ENCODE measurements at places on chromosomes 2 and 18.

DNA sequence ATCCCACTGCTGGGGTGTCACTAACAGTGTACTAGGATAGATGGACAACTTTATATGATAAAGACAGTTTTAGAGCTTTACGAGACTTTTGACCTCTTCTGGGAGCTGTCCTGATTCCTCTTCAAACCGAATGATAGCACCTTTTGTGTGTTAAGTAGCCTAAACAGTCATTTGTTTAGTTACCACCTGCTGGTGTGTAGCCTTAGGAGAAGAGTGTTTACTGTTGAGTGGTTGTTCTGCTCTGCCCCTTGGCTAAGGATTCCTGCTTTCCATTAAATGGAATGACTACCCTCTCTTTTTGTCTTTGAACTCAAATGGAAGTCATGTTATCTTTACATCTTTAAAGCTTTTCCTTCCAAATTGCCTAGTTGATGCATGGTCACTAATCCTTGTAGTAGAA is 28.0 kb upstream of the MGAT5 start:
- DNase-seq = no peak

DNA sequence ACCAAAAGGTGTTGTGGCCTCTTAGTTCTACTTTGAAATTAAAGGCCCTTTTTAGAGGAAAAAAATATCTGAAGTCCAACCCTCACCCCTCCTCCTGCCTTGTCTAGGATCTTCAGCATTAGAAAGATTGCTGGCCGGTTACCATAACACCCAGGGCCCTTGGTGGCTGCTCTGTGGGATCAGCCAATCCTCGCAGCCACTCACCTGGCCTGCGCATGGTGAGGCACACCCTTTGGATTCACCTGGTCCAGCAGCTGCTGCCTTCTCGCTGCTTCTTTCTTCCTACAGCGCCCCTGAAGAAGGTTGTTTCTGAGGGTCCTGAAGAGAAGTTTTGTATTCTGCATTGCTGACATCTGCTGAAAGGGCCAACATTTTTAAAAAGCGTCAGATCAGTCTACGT is 25.2 kb downstream of the DYTN start:
- no peak for DNase-seq

DNA sequence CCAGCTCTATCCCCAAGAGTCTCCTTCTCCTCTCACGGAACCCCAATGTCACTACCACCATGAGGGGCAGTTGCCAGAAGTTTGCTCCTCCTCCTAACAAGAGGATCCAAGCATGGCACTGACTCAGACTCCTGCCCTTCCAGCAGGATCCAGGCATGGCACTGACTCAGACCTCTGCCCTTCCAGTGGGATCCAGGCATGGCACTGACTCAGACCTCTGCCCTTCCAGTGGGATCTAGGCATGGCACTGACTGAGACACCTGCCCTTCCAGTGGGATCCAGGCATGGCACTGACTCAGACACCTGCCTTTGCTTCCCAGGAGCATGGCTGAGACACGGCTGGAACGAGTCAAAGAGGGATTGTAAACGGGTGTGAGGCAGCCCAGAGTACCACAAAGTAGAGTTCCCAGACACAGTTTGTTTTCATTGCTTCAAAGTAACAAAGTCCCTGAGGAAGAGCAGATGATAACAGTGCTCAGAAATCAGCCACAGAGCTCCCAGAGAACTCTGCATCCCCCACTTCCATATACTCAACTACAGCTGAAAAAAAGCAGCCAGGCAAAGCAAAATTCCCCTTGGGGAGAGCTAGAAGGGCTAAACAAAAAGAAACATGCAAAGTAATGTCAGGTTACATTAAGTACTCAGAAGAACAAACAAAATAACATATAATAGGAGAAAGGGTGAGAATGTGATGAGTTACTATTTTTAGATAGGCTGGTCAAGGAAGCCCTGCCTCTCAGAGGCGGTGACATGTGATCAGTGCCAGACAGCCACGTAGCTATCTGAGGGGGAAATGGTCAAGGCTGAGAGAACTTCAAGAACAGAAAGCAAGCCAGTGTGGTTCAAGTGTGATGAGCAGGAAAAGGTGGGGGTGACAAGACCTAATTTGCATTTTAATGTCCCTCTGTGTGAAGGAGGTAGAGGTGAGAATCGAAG is 3.0 kb downstream of the BUB1 start:
- no peak for DNase-seq

- no peak for DNase-seq
These were observed 17.2 kb upstream of the ASB1 start for GRCh38 chr2:238409341-238410199.

DNA sequence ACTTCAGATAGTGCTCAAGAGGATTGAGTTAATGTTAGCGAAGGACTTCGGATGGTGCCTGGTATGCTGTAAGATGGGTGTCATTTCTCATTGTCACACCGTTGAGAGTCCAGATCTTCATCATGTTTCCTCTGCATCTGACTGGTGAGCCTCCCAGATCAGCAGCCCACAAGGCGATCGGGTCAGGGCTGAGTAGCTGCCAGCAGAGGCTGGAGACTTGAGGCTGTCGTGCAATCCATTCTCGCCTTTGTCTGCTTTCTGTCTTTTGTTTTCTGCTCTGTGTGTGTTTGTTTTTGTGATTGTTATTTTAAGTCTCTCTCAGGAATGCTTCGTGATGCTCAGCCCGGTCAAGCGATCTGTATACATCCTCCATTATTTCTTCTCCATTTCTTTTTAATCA is 95.8 kb downstream of the TGOLN2 start:
- no peak for DNase-seq

All from C1 segment of cervical spinal cord (tissue), 14 donors.